ENCODE measurements at places on chromosomes 1 and 21. TPM values are rescaled to one million over a fixed set of nuclear protein-coding genes. Genes with fewer than 3 reads are reported as not detected.
A peak's percentile ranks its signal among the peaks of the same experiment; 100 is the strongest.

DNA sequence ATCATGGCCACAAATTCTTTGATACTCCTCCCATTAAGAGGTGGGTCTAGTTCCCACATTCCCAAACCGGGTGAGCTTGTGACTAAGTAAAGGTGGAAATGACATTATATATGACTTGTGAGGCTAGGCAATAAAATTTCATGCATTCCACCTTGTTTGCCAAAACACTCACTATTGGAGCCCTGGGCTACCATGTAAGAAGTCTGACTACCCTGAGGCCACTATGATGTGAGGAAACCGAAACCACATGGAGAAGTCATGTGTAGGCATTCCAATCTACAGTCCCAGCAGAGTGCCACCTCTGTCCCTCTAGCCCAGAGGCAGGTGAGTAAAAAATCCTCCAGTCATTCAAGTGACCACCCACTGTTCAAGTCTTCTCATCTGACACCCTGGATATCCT is 17.9 kb upstream of the SMG7 start:
- no peak for DNase-seq

GRCh38 chr1:112887599-112888283 is 68.3 kb downstream of the SLC16A1 start:
- DNase-seq: peak; percentile 90

GRCh38 chr1:236400061-236400603 is 6.0 kb downstream of the EDARADD start:
- no peak for DNase-seq

DNA sequence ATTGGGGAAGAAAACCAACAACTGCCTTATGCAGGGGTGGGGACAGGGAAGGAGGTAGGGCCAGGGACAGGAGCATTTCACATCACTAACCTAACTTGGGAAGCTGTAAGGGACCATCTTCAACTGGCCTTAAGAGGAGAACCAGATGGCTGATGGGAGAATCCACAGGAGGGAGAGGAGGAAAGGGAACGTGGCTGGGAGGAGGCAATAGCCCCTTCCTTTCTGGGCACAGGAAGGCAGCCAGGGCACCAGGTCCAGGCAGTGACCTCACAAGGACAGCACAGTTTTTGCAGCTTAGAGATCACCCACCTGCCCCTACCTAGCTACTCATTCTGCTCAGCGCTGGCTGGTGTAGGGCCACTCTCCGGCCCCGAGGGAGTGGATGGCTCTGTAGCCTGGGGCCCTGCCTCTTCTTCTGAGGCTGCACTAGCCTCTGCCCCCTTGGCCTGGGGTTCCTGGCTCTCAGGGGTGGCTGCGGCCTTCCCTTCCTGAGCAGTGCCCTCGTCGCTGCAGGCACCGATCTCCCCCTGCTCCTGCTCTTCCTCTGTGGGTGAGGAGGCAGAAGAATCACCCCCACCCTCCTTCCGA is 1.7 kb downstream of the MARCKSL1 start:
- DNase-seq: no peak

- DNase-seq: no peak
These were observed 93.6 kb downstream of the SNRPE start for GRCh38 chr1:203954788-203955552.

- DNase-seq: no peak
These were observed 13.9 kb upstream of the CD2 start for GRCh38 chr1:116740296-116740695.

- no peak for DNase-seq
These were observed 73.5 kb upstream of the ANGPTL3 start for GRCh38 chr1:62523860-62524259.

DNA sequence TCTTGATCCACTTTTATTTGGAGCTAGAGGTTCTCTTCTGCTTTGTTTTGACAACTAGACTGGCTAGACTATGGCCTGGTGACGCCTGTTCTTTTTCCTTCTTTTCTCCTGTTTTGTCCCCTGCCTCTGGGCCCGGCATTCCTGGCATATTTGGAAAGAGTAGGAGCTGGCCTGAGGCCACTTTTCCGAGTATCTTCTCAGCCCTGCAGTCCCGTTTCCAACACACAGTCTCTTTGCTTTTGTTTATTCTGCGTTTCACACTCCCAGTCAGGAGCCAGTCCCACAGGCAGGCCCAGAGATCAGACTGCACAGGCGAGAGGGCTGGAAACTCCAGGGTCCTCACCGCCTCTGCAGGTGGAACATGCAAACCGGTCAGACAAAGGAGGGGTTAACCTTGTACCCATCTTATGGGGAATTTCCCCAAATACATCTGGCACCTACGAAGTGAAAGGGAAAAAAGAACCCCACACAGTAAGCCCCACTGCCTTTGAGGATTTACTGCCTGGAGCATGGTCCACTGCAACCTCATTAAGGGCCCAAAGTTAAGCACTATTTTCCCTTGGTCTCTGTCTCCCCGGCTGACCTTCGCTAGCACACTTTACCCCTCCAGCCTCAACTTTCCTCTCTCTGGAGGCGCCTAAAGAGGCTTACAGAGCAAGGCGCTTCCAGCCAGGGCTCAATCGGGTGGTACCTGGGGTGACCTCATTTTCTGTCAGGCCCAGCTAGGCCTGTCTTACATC is 141.1 kb downstream of the TOMM20 start:
- peak; percentile 66 for DNase-seq

DNA sequence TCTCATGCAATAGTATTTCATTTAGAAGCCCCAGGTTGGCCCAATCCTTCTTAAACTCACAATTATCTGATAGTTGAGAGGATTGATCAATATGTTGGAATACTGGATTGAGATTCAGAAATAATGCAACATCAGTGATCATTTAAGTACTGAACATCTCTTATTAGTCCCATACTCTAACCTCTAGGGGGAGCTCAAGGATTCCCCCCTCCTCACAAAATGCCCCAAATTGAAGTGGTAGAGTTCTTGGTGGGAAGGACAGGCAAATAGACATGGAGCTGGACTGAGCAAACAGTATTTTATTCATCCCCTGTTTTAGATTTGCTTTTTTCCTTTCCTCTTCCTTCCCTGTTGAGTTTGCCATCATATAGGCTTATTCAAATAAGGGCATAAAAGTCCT is 62.8 kb downstream of the NGF start:
- no peak for DNase-seq

DNA sequence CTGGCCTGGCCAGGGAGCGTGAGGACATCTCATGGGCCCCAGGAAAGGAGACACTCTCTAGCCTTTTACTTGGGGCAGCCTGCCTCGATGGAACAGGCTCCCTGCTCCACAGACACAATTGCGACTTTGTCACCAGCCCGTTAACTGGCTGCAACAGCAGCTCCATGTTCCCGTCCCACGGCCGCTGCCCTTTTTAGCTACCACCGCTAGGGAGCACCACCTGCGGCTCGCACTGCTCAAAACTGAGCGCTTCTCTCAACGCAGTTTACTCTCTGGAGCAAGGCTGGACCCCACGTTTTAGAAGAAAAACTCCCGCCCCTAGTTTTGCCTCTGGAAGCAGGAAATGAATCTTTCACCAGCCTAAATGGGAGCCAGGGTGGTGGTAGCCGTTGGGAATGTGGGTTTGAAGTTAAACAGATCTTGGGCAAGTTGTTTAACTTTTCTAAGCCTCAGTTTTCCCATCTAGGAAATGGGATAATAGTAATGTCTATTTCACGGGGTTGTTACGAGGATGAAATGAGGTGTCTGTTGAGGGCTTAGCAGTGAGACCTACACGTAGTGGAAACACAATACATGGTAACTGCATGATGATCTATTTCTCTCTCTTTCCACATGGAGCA is 3.5 kb upstream of the LRRC38 start:
- DNase-seq: peak; percentile 5

DNA sequence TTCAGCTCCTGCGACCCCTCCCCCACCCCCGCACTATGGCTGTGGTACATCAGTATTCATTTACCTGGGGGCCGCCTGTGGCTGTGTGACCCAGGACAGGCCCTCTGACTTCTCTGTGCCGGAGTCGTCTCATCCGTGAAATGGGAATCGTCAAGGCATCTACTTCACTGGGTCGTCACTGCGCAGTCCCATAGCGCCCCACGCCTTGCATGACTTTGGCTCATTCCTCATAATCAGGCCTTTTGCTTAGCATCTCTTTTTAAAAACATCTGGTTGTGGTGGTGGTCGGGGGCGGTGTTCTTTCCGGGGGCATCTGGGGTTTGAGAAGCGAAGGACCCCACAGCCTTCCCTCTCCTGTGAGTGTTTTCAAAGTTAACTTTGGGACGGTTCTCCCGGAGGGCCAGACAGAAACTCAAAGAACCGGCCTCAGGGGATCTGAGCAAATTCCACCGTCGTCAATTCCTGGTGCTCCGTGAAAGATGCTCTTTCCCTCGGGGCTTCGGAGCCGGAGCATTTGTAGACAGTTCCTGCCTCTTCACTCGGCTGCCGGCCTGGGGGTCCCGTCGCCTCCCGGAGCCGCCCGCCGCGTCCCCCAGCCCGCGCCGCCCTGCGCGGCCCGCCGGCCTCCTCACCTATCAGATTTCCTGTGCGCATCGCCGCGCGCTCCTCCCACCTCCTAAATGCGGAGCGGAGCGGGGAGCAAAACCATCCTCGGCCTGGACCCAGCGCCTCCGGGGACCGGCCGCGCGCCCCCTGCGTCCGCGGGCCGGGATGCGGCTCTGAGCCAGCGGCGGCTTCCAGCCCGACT is at the start of gene B3GALT5:
Gene B3GALT5 (plus strand): TSS at position 708 of the 808 bp plus-strand sequence. CDS start 47,620 bp downstream, outside the sequence.
- DNase-seq: peak; percentile 66

Gene PHC2
- polyA plus RNA-seq: 45.6 TPM

Gene TINAGL1
- polyA plus RNA-seq: 44.5 TPM

Gene MYOC
- polyA plus RNA-seq: not detected

Gene ENTREP3
- polyA plus RNA-seq: 18.3 TPM

Gene GJA8
- not detected for polyA plus RNA-seq

Gene NUDT17
- polyA plus RNA-seq: 1.6 TPM

Gene RPRD2
- polyA plus RNA-seq: 11.0 TPM

Gene FCGR3A
- polyA plus RNA-seq: 1.3 TPM

Gene TYW3
- polyA plus RNA-seq: 11.2 TPM
